ENCODE measurements at places on chromosomes 4 and X.

DNA sequence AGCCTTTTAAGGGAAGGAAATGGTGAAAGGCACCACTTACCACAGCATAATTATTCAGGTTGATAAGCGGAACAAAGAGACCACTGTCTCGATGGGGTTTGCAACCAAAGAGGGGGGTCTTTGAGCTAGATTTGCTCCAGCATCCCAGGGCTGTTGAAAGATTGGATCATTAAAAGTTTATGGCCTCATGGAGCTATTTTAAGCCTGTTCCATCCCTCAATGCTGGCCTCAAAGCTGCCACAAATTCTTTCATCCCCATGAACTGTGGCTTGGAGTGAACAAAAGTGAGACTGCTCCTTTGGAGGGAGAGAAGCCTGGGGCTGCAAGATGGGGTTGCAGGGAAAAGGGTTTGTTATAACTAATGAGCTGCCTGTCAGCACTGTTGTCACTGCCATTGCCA lies 209.8 kb downstream of the RTL9 start:
- DNase-seq: no peak

DNA sequence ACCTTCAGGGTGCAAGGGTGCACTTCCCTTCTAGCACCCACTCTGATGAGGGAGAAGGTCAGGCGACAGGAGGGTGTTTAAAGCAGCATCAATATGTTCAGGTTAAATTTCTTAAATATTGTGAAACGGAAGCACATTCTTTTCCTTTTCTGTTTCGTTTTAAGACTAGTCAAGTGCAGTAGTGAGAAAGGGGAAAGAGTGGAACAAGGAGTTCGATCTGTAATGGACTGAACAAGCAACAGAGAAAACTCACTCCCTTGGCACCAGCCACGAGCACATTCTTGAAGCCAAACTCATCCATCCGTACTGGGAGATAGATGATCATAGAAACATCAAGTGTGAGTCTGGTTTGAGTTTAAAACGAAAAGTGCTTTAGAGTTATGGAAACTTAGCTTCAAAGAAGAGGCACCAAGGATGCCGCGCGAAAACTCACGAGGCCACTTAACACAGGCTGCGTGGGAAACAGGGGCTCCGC lies 815 bp downstream of the FAM53A start:
- DNase-seq: no peak

DNA sequence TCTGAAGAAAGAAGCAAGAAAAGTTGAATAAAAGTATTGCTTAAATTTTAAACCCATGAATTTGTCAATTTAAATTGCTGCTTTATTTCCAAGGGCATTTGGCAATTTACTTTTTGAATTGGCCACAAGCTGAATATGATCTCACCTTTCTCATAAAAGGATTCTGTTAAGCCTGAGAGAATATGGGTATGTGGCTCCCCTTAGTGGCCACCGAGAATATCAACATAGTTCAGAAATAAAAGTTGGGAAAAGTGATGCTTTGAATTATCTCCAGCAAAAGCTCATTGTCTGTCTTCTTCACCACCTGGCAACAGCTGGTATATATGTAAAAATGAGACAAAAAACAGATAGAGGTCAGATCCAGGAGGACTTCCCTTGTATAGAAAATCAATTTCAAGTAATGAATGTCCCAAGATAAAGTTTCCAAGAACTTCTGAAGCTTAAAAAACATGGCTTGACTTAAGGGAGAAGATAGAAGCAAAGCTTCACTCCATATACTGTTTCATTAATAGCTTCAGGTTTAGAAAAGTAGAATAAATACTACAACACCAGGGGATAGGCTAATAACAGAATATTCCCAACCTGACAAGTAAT lies 290.7 kb upstream of the FAM241A start:
- DNase-seq: no peak

- no peak for DNase-seq
These were observed 99.0 kb downstream of the ASB9 start for GRCh38 chrX:15170927-15171326.

GRCh38 chr4:154415313-154415712 lies 76.3 kb downstream of the DCHS2 start:
- no peak for DNase-seq

DNA sequence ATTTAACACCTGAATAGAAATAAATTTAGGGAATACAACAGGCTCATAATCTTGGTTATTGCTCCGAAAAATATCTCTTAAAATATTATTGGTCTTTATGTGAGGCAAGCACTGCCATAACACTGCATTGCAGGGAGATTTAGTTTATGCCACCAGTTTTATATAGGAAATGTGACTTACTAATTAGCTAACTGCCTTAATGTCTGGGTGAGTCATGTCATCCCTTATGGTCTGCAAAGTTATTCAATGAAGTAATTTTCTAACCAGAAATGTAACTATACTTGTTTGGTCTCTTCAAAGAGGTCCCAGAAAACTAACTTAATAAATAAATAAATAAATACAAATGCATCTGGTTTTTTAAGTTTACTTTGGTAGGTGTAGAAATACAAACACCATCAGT lies 597.2 kb downstream of the GALNTL6 start:
- DNase-seq: no peak

DNA sequence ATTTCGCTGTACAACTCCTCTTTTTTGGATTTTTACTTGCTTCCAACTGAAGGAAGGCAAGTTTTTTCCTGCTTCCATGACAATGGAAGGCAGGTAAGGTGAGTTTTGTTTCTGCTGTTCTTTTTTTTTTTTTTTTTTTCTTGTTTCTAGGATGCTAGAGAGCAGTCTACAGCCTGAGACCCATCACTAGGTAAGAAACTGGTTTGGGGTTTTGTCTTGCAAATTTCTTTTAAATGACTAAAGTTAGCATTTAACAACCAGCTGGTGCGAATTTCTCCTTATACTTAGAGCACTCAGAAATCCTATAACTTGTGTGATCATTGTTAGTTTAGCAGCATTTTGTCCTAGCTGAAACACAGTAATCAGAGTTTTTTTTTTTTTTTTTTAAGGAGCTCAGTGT lies 378.4 kb upstream of the CNKSR2 start:
- DNase-seq: no peak

- DNase-seq: no peak
These were observed at the start of gene RAB9B for GRCh38 chrX:103831803-103832544. RAB9B (minus strand) TSS chrX:103832257; CDS start chrX:103825784, 6,473 bp downstream.

- no peak for DNase-seq
These were observed 30.9 kb downstream of the PDLIM3 start for GRCh38 chr4:185504098-185505047.

- no peak for DNase-seq
These were observed 52.1 kb downstream of the IDS start for GRCh38 chrX:149453030-149453429.

- no peak for DNase-seq
These were observed 30.2 kb upstream of the NKX6-1 start for GRCh38 chr4:84529169-84529751.

GRCh38 chrX:27860337-27860736 lies 52.5 kb downstream of the MAGEB10 start:
- DNase-seq: no peak

DNA sequence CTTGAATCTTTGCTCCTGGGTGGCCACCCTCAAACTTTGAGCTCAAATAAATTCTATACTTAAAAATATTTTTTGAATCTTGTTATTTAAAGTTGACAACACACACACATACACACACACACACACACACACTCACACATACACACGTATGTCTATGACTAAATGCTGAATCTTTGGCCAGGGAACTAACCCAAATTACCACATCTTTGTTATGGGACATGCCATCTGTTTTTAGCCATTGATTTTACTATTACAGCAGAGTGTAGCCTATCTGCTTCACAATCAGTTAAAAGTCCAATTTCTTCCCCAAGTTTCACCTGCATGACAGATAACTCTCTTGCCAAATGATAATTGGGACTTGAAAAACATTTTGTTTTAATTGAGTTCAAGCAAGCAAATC lies 45.0 kb upstream of the USP46 start:
- no peak for DNase-seq

DNA sequence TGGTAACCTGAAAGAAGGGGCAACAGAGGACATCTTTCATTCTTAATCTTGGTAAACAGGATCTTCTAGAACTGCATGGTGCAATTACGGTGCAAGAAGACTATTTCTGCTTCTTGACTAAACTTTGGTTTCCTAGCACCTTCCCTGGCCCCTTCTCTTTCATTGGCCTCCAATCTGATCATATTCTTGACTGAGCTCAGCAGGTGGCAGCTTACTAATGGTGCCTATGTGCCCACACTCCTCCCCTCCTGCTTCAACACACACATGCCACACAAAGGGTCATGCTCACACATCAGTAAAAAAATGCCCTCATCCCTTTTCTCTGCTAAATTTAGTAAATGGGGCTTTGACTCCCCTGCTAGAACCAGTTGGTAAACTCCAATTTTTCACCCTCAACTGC lies 400.5 kb upstream of the MAOA start:
- DNase-seq: no peak

GRCh38 chr4:177297785-177298391 lies 11.8 kb upstream of the NEIL3 start:
- DNase-seq: no peak

DNA sequence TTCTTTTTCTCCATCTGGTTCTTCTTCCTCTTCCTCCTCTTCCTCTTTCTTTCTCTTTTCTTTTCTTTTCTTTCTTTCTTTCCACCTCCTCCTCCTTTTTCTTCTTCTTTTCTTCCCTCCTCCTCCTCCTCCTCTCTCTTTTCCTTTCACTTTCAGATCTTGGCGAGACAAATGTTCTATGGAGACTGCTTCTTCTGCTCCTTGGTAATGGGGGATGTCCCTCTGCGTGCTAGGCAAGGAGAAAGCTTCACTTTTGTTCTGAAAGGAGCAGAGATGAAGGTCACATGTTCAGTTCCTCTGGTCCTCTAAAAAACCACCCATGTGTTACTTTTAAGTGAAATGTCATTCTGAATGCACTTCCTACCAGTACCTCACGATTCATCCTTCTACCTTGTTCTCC lies 33.2 kb downstream of the NBDY start:
- no peak for DNase-seq

- no peak for DNase-seq
These were observed at the start of gene DTHD1 for GRCh38 chr4:36281384-36282106. DTHD1 (plus strand) TSS chr4:36281616; CDS start chr4:36281759, 143 bp downstream.

DNA sequence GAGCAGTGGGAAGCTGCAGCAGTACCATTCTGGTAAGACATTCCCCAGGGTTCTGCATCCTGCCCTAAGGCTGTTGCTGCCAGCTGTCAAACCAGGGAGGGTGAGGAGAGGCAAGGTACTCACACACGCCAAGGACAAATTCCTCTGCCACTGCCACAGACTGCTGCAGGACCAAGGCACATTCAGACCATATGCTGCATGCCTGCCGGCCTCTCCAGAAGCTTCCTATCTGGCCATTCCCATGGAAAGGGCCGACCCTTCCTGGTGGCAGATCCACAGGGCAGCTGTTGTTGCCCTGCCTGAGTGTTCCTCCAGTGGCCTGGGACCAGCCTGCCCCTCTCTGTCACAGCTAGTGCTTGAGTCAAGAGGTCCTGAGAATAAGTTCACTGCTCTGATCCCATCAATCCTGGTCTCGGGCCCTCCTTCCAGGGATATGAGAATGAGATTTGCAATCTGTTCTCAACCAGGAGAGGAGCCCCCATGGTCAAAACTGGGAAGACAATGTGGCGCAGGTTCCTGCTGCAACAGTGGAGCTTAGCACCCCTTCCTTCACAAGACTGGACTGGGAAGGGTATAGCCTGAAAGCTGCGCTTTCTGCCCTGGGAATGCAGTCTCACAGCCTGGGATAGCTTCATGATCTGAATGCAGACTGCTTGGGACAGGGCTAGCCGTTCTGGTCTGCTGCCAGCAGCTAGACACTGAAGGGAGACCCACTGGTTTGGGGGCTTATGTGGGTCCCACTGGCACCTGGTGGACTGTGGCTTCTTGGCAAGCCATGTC lies 342.5 kb upstream of the NDST3 start:
- no peak for DNase-seq

DNA sequence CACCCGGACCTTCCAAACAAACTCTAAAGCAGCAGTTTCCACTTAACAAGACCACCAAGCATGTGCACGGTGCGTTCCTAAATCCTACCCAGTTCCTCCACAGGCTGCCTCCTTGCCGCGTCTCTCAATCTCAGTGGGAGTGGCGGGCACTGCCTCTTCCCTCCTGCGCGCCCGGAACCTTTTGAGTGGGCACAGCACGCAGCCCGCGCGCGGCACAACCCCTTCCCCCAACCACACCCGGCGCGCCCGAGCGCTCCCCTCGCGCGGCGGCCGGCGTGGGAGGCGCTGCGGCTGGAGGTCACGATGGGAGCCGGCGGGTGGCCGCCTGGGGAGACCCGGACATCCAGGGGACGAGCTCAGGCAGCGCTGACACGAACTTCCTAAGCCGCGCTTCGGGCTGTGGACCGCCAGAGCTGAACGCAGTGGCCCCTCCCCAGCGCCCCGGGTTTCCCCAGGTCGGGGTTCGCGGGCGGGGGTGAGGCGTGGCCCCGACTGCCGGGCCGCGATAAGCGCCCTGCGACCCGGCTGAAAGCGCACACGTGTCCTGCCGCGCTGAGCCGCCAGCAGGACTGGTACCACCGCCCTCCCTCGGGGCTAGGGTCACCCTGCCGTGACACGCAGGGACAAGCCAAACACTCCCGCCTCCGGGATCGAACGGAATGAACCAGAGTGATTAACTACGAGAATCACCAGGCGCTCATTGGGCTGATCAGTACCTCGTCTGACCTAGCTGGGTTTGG lies at the start of gene ABCG2:
TSS of gene ABCG2 (minus strand) at position 151 of the 740 bp plus-strand sequence. CDS start 18,644 bp downstream, outside the sequence.
- no peak for DNase-seq

GRCh38 chrX:34350561-34351335 lies 218.6 kb upstream of the FAM47A start:
- DNase-seq: no peak

DNA sequence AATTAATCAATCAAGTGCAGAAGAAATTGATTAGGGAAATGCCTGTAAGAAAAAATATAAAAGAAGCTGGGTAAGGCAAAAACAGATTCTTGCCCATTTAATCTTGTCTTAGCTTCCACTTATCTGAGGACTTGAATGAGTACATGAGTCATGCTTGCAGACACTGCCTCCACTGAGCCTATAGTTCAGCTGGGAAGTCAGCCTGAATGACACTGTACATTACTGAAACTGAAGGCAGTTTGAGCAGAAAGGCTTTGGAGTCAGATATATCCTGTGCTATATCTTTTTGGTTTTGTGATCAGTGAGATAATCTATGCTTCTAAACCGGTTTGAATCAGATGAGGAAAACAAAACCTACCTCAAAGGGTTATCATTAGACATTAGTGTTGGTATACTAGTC lies 61.3 kb downstream of the NUDT11 start:
- no peak for DNase-seq

- DNase-seq: no peak
These were observed 135.0 kb downstream of the IDS start for GRCh38 chrX:149370097-149370496.

- no peak for DNase-seq
These were observed 64.8 kb downstream of the ADRA2C start for GRCh38 chr4:3830774-3831528.

- DNase-seq: no peak
These were observed 151.3 kb upstream of the KCNIP4 start for GRCh38 chr4:22099896-22100295.
